ENCODE measurements at places on chromosomes 5 and 9.

GRCh38 chr5:179250561-179251225, 94.6 kb downstream of the ADAMTS2 start:
- no peak for DNase-seq

DNA sequence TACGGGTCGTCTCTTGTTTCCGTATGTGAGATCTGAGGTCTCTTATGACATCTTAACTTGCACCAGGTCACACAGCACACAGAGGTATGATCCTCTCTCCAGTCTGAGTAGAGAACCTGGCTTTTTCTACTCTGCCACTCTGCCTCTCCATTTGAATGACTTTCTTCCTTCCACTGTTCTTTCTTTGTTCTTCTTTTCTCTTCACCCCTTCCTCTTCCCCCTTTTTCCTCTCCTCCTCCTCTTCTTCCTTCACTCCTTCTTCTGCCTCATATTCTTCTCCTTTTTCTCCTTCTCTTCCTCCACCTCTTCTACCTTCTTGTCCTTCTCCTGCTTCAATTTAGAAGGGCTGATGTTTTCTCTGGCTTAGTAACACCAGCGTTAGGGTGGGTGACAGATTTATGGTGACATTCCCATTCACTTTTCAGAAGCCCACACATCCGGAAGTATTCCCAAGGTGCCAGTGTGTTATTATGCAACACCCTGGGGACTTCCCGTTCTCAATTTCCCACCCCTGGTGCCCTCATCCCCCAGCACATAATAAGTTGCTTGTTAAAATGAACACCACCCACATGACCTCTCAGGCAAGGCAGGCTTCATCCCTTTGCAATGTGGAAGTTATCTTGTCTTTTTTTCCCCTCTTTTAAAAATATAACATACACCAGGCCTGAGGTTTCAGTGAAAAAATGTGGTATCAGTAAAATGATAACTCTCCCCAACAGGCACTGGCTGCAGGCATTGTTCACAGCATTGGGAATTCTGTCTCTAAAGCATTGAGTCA, 122.0 kb downstream of the PAPPA start:
- no peak for DNase-seq

DNA sequence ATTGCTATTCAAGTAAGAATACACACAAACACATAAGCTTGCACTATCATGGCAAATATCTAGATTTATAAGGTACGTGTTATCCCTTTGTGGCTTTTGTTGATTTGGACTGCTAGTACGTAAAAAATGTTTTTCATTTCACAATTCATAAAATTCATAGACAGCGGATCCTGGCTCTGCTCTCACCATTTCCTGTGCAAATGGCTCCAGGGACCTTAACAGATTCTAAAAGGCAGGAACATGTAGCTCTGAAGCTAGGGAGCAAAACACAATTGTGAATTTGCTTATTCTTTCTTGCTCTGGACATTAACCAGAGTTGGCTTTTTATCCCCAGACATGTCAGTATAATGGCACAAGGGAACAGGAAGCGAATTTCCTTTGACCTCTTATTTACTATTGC, 1019.9 kb upstream of the WWC1 start:
- no peak for DNase-seq

- DNase-seq, result no peak
Measured at GRCh38 chr9:73081979-73082657, 69.5 kb upstream of the ANXA1 start.

GRCh38 chr5:17190242-17190778, 27.1 kb upstream of the BASP1 start:
- no peak for DNase-seq

DNA sequence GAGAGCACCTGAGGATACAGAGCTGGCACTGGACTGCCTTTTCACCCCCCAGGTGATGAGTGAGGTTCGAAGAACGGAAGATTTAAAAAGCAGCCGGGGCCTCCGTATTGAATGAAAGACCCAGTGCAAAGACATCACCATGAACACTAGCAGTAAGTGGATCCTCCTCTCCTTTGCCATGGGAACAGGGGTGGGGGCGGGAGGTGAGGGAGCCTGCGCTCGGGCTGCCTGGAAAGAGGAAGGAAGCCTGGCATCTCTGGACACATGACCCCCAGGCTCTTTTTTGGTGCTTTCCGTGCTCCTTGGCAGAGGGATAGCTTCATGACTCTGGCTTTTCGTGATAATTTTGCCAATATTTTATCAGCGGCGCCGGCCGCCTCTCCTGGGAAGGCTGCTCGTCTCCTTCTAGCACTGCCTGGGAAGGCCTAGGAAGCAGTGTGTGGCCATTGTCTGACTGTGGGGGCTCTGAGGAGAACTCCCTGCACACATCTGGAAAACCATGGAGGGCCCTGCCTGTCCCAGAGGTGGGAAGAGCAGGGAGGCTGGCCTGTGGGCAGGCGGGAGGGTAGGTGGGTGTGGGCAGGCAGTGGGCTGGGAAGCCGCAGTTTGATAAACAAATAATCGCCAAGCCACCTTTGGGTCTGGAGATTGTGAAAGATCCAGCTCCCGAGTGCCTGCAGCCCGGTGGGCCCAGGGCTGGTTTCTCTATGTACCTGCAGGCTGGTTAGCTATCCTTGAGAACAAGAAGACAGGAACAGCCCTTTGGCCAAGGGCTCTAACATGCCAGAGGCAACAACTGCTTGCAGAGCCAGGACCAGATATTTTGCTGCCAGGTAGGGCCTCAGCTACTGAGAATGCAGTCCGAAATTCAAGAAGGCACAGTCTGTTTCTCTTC, 911 bp downstream of the ABLIM3 start:
- no peak for DNase-seq

- no peak for DNase-seq
Measured at GRCh38 chr5:143913008-143913752, 101.2 kb downstream of the HMHB1 start.

- no peak for DNase-seq
Measured at GRCh38 chr5:68350176-68350575, 134.6 kb downstream of the PIK3R1 start.

DNA sequence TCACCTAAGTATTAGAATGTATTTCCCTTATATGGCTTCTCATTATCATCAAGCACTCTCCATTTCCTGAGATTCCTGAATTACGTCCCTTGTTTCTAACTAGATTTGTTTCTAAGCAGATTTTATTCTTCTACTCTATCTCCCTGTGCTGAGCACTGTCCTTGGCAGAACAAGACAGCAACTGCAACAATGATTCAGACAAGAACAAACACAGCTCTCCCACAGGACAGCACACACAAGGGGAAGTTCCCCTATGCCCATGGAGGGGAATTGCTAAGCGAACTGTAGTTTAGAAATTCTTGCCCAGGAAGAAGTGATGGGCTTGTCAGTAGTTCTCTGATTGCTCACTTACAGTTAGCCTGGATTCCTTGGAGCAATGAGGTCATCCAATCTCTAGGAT, 759.9 kb downstream of the DTWD2 start:
- no peak for DNase-seq

GRCh38 chr9:16092142-16093091, 539.6 kb downstream of the CCDC171 start:
- DNase-seq, result no peak

DNA sequence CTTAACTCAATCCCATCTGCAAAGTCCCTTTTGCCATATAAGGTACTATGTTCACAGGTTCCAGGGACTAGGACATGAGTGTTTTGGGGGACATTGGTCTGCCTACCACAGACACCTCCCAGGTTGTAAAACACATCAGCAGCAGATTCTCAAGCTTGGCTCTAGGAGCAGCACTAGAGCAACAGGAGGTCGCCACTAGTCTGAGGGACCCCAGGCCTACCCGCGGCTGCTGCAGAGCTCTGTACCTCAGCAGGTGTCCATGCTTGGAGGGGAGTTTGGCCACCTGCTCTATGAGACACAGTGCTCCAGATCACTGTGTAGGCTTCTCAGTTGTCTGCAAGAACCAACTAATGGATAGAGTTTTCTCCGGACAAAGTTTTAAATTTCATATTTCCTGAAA, 262.2 kb upstream of the ARRDC3 start:
- no peak for DNase-seq

GRCh38 chr5:15585841-15586591, 86.0 kb downstream of the FBXL7 start:
- DNase-seq, result no peak

DNA sequence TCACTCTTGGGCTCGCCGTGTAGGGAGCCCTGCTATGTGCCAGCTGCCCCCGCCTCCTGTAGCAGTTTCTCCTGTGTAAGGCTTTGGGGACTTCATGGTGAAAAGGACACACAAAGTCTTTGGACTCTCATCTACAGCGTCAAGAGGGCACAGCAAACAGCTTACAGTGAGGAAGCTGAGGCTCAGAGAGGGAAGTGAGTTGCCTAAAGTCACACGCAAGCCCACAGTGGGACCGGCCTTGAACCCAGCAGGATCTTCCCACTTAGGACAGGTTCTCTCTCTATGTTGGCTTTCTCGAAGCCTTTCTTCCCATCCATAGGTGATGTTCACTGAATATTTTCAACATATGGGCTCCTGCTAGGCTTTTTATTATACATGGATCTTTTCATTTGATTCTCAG, 9.8 kb upstream of the PRRX2 start:
- no peak for DNase-seq

GRCh38 chr9:97491216-97491999, 10.1 kb upstream of the TMOD1 start:
- no peak for DNase-seq
